Stimulated activated CD8-positive, alpha-beta memory T cell treated with anti-CD3 and anti-CD28 coated beads, Interleukin-12 subunit alpha, Interleukin-12 subunit beta, amount 100 ng/mL, for 4 hours (primary cell): ENCODE measurements at places on chromosomes 6 and 20.

GRCh38 chr20:49562311-49563014 lies 5.5 kb downstream of the PTGIS start:
- DNase-seq: no peak

DNA sequence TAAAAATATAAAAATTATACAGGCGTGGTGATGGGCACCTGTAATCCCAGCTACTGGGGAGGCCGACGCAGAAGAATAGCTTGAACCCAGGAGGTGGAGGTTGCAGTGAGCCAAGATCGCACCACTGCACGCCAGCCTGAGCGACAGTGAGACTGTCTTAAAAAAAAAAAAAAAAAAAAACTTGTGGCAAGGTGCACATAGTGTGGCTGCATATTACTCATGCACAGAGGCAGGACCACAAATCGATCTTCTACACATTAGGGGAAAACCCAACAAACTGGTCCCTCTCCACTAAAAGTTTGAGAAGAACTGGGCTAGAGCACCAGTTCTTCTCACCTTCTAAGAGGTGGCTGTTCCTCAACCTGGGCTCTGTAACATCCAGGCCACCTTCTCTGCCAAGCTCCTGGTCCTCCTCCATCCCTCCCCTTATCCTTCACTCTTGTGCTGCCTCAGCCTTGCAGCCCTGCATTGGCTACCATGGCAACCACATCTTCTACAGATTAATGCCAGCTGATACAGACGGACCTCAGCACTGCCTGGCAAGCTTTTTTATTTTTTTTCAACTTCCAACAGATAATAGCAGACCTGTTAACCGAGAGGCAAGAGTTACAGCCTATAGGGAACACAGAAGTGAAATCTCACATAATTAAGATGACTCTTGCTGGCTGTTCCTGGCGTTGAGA lies 88.0 kb downstream of the ATP9A start:
- DNase-seq: no peak

- DNase-seq: no peak
Observed at GRCh38 chr6:83854001-83854501, 891 bp downstream of the RIPPLY2 start.

- no peak for DNase-seq
Observed at GRCh38 chr20:22630701-22631100, 46.3 kb upstream of the FOXA2 start.
